ENCODE measurements at places on chromosomes 3 and 15.

DNA sequence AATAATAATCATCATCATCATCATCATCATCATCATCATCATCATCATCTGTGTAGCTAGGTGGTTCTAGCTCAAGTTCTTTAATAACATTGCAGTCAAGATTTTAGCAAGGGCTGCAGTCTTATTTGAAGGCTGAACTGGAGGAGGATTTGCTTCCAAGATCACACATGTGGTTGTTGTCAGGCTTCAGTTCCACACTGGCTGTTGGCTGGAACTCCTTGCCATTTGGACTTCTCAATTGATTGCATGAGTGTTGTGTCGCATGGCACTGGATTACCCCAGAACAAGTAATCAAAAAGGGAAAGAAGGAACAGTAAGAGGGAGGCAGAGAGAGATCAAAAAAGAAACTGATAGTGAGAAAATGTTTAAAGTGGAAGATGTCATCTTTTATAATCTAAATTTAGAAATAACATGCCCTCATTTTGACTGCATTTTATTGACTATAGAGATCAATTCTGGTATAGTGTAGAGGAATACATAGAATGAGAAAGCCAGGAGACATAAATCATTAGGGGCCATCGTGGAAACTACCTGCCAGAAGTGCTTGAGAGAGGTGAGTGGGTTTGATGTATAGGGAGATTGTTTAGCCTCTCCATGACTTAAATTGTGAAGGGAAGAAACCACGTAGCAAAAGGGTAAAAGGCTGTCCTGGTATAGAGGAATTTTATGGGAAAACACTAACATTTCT, 346.6 kb upstream of the RBMS3 start:
- no peak for DNase-seq

DNA sequence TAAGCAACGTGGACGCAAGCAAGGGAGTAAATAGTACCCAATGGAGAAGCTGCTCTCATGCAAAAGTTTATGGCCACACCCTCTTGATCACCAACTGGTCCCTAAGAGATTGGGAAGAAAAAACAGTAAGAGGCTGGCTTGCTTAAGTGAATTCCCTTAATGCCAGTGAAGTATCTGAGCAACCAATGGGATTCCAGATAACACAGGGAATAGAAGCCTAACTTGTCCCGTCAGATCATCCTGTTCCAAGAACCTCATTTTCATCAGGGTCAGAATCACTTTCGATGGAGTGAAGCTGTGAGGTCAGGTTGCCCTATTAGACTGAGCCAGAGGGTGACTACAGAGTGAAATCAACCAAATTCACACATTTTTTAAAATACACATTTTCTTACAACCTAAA, 104.3 kb downstream of the CD47 start:
- DNase-seq, result no peak

DNA sequence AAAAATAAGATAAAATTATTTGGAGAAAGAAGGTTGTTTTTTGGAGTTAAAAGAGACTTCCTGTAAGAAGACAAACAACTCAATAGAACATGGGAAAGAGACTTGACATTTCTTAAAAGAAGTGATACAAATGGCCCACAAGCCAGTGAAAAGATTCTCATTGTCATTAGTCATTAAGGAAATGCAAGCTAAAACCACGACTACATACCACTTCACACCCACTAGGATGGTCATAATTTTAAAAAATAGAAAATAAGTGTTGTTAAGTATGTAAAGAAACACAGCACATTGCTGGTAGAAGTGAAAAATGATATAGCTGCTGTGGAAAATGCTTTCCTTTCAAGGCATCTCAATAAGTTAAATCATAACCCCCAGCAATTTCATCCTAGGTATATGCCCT, 44.4 kb upstream of the GK5 start:
- no peak for DNase-seq

DNA sequence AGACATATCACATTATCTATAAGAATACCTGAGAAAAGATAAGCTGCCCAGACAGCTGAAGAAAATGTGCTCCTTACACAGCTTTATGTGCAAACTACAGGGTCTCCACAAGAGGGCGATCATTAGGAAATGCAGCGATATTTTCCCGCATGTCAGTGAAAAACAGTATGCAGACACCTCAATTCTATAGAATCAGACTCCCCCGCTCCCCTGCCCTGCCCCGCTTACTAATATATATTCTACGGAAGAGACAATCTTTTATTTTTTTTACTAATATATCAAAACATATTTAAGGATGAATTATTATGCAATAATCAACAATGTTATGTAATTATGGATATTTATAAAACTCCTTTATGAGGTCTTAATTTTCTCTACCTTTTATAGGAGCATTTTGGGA, 681.3 kb downstream of the ROBO1 start:
- peak; percentile 81 for DNase-seq

- DNase-seq, result no peak
Observed at GRCh38 chr15:41205315-41205714, 25.2 kb downstream of the EXD1 start.

DNA sequence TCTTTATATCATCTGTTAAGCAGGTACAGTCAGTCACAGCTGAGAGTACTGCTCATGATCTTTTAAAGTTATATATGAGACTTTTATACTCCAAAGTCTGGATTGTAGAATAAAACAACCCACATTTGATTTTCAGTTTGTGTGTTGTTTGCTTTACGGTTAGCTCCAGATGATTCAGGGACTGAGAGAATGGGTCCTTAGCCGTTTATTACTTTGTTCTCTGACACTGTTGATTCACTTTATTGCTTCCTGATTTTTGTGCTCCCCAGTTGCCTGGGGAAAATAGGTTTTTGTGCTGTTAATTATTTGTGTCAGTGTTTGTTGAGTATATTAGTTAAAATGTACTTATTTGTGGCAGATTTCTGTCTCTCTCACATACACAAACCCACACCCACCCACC, 8.6 kb upstream of the EBLN2 start:
- no peak for DNase-seq

DNA sequence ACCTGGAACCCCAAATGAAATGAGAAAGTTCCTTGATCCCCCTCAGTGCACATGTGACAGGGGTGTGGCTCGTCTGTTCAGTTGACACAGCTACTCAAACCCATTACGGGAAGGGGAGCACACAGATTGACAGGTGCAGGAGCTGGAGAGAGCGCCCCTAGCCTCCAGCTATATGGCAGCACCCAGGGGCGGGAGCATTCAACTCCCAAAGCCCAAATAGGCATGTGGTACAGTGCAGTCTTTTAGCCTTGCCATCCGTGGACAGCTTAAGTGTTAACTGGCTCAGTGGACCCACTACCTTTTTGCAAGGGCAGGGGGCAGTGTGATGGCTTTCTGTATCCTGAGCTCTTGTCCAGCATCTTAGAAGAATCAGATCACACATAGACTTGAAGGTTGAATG, 1374.2 kb upstream of the ALCAM start:
- no peak for DNase-seq

- no peak for DNase-seq
Observed at GRCh38 chr3:36730966-36731365, 33.4 kb downstream of the DCLK3 start.

GRCh38 chr15:25905140-25905539, 42.0 kb upstream of the ATP10A start:
- DNase-seq, result no peak

Data from hematopoietic multipotent progenitor cell treated with erythropoietin and hydrocortisone succinate and interleukin-3 and kit ligand, for 6 days (in vitro differentiated cells).